ENCODE measurements at places on chromosomes 4 and X. TPM values are rescaled to one million over a fixed set of nuclear protein-coding genes. Genes with fewer than 3 reads are reported as not detected.
A peak's percentile ranks its signal among the peaks of the same experiment; 100 is the strongest.

Gene BCAP31
- polyA plus RNA-seq, result 125 TPM

Gene XKRX
- polyA plus RNA-seq, result 0.26 TPM

DNA sequence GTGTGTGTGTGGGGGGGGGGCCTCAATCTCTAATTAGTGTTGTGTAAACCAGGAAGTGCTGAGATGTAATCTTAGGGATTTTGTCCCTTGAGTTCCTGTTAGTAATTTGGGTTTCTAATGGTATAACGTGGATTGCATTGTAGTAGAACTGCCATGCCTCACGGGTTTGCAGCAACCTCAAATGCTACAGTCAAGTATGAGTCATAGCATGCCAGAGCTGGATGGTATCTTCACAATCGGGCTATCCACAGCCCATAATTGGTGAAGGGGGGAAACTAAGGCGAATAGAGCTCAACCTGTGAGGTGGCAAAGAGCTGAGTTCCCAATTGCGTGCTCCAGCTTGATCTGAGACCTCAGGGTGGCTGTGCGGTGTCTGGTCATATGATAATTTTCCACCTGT, 2.2 kb upstream of the FMR1NB start:
- DNase-seq, result no peak

GRCh38 chrX:12903646-12904045, 2.8 kb upstream of the TLR8 start:
- peak; percentile 24 for DNase-seq
